ENCODE measurements at places on chromosomes 3 and 15.

DNA sequence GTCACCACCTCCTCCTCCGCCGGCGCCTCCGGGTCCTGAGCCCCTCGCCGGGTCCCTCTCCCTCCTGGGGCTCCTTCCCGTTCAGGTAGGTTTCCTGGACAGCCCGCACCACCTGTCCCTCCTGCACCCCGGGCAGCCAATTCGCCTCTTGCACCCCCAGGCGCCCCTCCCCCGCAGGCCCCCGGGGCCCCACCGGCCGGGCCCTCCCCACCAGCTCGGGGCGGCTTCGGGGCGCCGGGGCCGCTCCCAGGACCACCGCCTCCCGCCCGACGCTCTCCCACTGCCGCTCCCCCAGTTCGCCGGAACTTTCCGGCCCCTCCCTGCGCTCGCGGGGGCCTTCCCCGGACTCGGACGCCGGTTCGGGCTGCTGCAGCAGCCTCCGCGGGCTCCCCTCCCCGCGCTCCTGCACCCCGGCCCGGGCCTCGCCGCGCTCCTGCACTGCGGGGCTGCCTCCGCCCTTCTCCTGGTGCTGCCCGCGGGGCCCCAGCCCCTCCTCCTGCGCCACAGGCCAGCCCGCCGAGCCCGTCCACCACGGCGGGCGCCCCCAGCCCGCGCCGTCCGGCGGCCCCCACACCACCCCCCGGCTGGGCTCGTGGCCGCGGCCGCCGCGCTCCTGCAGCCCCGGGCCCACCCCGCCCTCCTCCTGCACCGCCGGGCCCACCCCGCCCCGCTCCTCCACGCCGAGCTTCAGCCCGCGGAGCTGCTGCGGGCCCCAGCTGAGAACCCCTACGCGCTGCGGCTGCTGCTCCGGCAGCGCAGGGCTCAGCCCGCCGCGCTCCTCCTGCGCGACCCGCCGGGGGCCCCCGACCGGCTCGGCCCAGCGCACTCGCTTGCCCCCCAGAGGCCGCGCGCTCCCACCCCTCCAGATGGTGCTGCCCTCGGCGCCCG, 587 bp upstream of the TNK2 start:
- peak; percentile 57 for DNase-seq

DNA sequence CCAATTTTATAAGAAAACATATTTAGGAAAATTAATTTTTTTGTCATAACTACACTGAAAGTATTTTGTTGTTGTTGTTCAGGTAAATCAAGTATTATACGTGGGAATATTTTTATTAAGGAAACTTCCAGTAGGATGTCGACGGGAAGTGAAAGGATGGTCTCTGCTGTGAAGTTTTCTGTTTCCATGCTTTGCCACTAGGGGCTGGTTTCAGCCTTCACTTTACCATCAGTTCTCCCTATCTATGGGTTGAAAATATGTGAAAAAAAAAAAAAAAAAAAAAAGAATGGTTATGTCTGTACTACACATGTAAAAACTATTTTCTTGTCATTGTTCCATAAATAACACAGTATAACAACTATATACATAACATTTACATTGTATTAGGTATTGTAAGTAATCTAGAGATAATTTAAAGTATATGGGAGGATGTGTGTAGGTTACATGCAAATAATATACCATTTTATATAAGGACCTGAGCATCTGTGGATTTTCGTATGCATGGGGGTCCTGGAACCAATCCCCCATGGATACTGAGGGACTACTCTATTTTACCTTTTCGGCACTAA, 136.7 kb downstream of the SMAD6 start:
- DNase-seq: peak; percentile 20

- DNase-seq: no peak
Measured at GRCh38 chr15:100860829-100861510, 18.7 kb upstream of the ALDH1A3 start.

GRCh38 chr3:37787153-37787867, 74.4 kb upstream of the CTDSPL start:
- no peak for DNase-seq

GRCh38 chr15:48644827-48645557, 517 bp downstream of the FBN1 start:
- DNase-seq: peak; percentile 40

GRCh38 chr15:68305420-68305871, 27.9 kb downstream of the FEM1B start:
- no peak for DNase-seq
